ENCODE measurements at places on chromosomes 13 and 19. TPM values are rescaled to one million over a fixed set of nuclear protein-coding genes. Genes with fewer than 3 reads are reported as not detected.

DNA sequence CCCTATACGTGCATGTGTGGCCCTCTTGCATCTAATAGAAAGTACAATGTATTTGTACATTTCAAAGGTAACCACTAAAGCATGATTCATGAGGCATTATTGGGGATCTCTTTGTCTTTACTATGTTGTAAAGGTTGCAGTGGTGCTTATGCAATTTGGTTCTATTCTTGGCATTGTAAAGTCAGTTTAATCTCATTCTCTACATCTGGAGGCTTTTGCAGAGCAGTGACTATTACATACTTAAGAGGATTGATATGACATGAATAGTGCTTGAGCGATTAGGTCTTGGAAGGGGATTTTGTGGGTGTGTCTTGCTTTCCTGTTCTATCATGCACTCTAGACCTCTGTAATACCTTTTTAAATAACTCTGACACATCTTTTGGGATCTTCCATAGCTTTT lies 610.0 kb downstream of the EFNB2 start:
- DNase-seq = no peak

DNA sequence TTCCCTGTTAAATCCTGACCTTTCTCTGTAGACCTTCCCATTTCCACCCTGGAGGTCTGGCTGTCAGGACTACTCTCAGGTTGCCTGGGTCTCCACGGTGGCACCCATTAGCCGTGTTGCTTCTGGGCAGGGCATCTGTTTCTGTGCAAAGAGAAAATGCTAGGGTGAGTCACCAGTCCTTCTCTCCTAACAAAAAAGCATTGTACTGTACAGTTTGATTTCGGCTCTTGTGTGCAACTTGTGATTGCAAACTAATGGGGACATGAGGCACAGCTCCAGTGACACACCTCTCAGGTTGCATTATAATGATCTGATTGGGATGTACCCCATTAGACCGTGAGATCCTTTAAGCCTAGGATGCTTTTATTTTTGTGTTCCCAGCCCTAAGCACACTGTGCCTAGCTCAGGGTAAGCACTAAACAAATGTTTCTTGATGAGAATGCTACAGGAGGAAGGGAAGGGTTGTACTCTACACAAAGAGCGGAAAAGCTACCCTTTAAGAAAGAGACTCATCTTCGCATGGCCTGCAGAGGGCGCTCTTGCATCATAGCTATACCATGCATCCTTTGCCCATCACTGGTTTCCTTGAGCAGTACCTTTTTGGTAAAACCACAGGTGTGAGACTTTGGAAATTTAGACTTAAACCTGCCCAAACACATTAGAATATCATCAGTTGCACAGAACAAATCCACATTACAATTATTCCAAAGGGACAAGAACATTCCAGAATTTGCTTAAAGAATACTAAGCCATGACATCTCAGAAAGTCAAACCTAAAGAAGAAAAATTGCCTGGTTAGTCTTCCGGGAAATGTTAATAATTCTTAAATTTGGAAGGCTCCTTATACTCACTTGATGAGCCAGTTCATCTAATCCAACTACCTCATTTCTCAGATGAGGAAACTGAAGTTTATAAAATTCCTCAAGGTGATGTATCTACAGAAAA lies 20.3 kb upstream of the TRIM13 start:
- DNase-seq = peak; percentile 82

DNA sequence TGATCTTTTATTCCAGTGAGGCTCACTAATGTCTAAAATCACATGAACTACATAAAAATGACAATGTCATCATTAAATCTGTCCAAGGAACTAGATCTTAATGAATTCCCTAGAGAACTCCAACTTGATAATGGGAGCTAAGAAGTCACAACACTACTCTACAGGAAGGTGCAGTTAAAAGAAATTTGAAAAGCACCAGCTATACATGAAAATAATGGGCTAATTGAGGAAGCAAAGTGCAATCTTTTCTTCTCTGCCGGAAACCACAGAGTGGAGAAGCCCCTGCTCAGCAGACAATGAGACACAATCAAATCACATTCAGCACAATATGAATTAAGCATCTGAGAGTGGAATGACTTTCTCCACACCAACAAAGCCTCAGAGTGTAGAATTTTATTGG lies 261.7 kb downstream of the LHFPL6 start:
- DNase-seq = no peak

- no peak for DNase-seq
These were observed 27.1 kb upstream of the POMP start for GRCh38 chr13:28631801-28632200.

The CCDC169 gene
- 0.27 TPM for total RNA-seq

The KIR2DL4 gene
- not detected for total RNA-seq

Data from left ventricle myocardium superior (tissue), 1 donor.